ENCODE measurements at places on chromosomes 11 and 22. TPM values are rescaled to one million over a fixed set of nuclear protein-coding genes. Genes with fewer than 3 reads are reported as not detected.

The BIRC3 gene
- 0.74 TPM for polyA plus RNA-seq

The TYR gene
- not detected for polyA plus RNA-seq

The RFPL3 gene
- not detected for polyA plus RNA-seq

The HBE1 gene
- polyA plus RNA-seq, result 17.6 TPM

The TMEM86A gene
- polyA plus RNA-seq, result 3.1 TPM

The CYP2D6 gene
- polyA plus RNA-seq, result 0.94 TPM
